AG04450 (cell line): ENCODE measurements at places on chromosomes 7 and 10. TPM values are rescaled to one million over a fixed set of nuclear protein-coding genes. Genes with fewer than 3 reads are reported as not detected.

DNA sequence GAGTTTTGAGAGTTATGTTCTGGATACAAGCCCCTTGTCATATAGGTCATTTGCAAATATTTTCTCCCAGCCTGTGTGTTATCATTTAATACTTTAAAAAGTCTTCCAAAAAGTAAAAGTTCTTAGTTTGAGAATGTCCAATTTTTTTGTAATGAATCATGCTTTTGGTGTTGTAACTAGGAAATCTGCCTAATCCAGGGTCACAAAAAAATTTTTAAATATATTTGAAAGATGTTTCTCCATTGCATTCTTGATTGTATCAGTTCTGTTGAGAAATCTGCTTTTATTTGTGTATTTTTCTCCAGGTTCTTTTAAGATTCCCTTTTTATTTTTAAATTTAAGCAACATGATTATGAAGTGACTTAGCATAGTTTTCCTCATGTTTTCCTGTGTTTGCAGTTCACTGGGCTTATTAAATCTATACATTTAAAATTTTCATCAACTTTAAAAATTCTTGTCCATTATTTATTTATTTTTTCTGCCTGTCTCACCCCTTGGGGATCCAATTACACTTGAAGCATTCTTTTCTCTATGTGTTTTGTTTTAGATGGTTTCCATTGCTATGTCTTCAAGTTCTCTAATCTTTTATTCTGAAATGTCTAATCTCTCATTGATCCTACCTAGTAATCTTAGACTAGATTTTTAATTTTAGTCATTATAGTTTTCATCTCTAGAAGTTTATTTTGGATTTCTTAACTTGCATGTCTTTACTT lies 47.0 kb downstream of the CCDC71L start:
- no peak for DNase-seq

The CFAP43 gene
- polyA plus RNA-seq, result 0.07 TPM in 1 of 2 replicates, not detected in the other

GRCh38 chr7:111004310-111004901 lies 86.5 kb upstream of the LRRN3 start:
- DNase-seq, result no peak

DNA sequence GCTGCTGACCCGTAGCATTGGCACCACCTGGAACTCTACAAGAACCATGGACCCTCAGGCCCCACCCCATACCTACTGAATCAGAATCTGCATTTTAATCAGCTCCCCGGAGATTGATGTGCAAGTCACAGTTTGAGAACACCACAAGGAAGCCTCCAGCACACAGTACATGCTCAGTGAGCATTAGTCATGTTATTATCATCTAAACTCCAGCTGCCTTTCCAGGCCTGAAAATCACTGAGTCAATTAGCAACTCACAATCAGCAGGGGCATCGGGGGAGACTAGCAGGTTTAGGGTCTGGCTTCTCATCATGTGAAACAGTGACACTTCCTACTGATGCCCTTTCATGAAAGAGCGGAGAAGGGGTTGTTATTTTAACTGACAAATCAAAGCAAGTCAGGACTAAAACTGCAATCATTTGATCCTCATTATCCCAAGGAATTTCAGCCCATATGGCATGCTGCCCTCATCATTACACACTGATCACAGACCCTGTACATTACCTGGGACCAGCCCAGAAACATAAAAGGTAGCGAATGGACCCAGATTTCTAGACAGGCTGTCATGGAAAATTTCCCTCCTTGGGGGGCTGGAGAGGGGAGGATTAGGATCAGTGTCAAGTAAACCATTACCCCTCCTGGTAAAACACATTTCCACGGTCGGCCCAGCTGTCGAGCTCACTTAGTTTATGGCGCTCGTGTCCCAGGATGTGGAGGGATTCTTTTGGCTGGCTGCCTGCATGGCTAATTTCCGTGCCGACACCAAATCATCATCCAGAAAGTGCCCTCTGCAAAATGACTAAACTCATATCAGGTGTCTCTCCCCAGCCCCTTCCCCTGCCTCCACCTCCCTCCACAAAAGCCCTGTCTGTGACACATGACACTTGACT lies 122.8 kb downstream of the PRLHR start:
- DNase-seq, result no peak

GRCh38 chr10:132677473-132678227 lies 108.3 kb downstream of the NKX6-2 start:
- no peak for DNase-seq

- DNase-seq, result no peak
Observed at GRCh38 chr7:35726654-35727053, 31.7 kb upstream of the HERPUD2 start.

The CTAGE6 gene
- polyA plus RNA-seq, result not detected in 2 replicates

GRCh38 chr10:98460837-98461499 lies 14.2 kb upstream of the HPS1 start:
- DNase-seq, result peak; percentile 83

The SHOC2 gene
- polyA plus RNA-seq, result 26.9 and 33.3 TPM in 2 replicates

- no peak for DNase-seq
Observed at GRCh38 chr7:131330299-131330698, 2.6 kb downstream of the MKLN1 start.

GRCh38 chr10:124624466-124624865 lies 119.7 kb downstream of the FAM53B start:
- DNase-seq, result no peak

The ASB15 gene
- not detected in 2 replicates for polyA plus RNA-seq

GRCh38 chr7:46245586-46246111 lies 324.6 kb upstream of the IGFBP3 start:
- no peak for DNase-seq

DNA sequence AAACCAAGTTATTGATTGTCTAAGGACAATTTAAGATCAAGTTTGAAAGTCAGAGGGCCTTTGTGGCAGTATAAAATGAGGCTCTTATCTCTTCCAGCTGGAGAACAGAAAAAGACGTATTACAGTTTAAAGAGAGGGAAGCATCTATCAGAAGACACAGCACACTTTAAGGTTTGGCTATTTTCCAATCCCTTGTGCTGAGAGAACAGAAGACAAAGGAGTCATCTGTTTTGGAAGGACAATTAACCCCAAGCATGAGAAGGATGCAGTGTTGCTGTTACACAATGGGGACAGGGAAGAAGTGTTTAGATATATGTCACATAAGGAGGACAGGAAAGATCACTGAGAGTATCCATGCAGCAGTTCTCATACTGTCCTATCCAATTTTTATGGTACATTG lies 1224.2 kb upstream of the SORCS1 start:
- DNase-seq, result no peak

DNA sequence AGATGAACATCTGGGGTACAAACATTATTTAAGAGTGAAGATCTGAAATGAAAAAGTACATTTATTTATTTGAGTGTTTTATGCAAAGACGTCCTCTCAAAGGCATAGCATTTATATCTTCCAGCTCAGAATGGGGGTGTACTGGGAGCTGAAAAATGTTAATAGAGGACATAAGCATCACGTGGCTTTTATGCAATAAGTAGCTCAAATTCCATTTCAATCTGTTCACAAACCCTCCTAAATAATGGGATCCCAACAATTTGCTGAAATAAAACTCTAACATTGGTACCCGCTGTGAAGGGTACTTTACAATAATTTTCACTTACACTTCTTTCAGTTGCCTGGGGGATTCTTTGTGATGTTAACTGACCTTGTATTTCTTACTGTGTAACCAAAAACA lies 172.0 kb downstream of the TAX1BP1 start:
- DNase-seq, result no peak

The STRIP2 gene
- polyA plus RNA-seq, result 1.3 and 1.7 TPM in 2 replicates

DNA sequence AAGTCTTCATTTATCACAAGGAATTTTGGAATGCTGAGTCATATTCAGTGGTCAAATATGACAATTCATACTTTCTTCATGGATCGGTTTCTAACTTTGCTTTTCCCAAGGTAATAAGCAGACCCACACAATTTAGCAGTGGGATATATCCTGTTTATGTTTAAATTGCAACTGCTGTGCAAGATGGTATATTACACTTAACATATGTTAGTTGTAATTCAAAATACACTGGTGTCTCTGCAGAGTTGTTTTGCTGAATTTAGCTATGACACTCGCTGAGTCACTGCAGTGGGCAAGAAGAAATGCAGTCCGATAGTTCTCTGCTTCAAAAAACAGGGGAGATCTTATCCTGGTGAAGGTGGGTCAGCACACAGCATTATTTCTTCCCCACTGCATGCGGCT lies 194.8 kb upstream of the PTN start:
- peak; percentile 55 for DNase-seq

The HOXA5 gene
- polyA plus RNA-seq, result 48.3 and 51.0 TPM in 2 replicates

GRCh38 chr7:1539882-1540775 lies 9.6 kb downstream of the MAFK start:
- DNase-seq, result no peak

The PDE6C gene
- not detected in 2 replicates for polyA plus RNA-seq
